ENCODE measurements at places on chromosomes 3 and 15.

- no peak for DNase-seq
These were observed 98.2 kb upstream of the NR2E3 start for GRCh38 chr15:71712182-71712581.

DNA sequence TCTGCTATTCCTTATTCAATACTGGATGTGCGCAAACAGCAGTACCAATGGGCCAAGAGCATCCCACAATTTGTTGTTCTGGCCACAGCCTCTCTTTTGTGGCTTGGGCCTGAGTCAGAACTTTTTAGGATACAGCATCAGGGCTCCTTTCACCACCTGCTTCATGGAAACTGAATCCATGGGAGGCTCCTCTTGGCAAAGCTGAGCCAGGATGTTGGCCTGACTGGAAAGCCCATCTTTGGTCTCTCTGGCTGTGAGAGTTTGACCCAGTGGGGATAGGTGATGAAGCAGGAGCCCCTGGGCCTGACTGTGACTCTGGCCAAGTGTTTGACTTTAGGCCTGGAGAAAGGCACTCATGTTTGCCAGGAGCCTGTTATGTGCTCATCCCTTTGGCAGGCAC is 27.6 kb downstream of the IL16 start:
- DNase-seq = no peak

DNA sequence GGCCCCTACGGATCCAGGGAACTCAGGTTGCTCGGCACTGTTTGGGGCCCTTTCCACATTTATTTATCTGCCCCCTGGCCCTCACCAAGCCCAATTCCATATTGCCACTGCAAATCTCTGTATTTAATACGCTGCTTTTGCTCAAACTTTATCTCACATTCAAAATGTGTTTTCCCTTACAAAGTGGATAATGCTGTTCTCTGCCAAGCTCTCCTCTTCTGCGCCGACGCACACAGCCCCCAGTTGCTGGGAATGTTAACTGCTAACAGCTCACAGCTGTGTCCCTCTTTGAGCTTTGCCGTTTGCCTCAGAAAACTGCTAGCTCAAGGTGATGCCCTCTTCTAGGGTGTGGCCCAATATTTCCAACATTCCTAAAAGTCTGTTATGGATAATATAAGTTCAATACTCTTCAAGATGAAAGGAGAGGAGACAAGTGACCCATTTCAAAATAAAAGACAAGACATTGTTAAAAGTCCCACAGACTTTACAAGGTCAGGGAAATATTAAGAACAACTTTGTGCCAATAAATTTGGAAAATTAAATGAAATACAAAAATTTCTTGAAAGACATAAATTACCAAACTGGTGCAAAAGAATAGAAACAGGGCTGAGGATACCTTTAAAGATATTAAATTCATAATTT is 12.6 kb upstream of the FBN1 start:
- DNase-seq = no peak

DNA sequence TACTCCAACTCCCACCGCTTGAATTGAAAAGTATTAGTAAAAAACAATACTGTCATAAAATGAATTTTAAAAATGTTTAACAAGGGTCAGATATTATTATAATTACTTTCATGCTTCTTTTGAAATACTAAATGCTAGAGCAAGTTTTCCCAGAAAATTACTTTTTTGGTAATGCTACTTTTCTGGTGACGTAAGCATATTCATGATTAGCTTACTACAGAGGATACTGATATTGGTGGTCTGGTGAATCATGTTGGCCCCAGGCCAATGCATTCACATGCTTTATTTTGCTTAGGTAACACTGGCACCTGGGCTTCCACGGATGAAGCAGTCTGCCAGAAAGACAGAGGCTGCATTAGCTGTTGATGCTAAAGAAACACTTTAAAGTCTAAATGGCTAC is 12.4 kb downstream of the SPATA16 start:
- no peak for DNase-seq

DNA sequence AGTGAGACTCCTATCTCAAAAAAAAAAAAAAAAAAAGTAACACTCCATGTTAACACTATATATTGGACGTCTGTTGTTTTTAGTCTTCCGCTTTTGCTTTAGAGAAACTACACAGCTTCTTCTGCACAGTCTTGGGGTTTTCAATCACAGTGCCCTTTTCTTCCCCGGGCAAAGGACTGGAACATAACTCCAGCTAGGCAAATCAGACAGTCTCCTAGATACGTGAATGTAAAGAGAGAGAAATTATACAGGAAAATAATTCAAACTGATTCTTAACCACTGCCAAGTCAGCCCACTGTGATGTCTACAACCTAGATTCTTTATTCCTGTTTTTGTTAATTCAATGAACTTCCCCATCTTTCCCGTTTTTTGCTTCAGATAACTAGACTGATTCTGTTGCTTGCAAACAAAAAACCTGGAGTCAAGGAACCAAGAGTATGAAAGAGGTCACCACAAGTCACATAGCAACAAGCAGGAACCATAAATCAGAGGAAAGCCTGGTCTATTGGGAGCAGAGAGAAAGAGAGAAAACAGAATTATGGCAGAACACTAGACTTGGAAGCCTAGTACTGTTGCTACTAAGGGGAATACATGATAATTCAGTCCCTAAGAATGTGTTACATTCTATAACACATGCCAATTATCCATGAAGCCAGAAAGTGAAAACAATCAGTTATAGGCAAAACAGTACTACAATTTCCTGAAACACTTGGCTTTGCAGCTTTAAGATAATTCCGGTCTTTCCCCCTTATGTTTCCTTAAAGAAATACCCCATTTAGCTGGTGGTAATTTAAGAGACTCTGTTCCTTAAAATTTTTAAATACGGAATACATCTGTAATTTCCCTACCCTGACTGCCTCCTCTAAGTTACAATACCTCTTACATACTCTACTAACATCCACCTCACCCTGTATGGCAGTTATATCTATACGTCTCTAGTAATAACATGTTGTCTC is 63.1 kb downstream of the TBL1XR1 start:
- DNase-seq = no peak

GRCh38 chr3:194380326-194380725 is 10.8 kb upstream of the LRRC15 start:
- no peak for DNase-seq

DNA sequence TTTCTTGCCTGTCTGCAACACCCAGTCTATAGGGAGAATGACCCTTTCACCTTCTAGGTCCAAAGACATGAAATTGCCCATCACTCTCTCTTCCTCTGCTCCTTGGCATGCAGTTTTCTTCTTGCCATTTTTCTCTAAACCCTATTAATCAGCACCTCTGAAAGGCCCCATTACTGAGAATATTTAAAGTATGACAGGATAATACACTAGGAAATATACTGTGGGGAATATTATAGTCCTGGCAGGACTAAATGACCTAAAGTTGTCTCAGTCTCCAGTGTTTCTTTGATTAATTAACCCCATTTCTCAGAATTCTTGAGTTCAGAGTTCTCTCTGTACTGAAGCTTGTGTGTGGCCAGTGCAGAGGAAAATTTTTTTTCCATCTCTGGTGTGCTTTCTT is 730.7 kb downstream of the AGBL1 start:
- no peak for DNase-seq

DNA sequence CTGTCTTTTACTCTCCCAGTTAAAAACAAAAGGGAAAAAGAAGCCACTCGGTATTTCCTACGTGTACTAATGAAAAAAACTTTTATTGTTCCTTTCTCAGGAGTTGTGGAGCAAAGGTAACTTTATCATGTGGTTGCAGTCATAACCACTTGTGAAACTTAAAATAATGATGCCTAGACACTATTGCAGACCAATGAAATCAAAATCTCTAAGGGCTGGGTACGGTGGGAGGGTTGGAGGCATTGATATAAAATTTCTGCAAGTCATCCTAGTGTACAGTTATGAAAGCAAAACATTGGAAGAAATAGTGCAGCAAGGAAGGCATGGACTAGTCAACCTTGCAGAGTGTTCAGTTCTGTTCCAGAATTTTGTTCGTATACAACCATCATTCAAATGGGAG is 808.8 kb downstream of the TUSC7 start:
- DNase-seq = no peak

DNA sequence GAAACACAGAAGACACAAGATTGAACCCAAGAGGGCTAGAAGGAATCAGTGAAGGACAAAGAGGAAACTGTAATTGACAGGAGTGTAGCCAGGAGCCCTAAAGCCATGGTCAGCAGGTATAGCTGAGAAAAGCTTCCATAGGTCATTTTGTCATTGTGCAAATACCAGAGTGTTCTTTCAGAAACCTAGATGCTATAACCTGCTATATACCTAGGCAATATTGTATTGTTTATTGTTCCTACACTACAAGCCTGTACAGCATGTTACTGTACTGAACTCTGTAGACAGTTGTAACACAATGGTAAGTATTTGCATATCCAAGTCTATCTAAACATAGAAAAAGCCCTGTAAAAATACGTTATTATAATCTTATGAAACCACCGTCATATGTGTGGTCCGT is 119.3 kb upstream of the LRRFIP2 start:
- DNase-seq = no peak

DNA sequence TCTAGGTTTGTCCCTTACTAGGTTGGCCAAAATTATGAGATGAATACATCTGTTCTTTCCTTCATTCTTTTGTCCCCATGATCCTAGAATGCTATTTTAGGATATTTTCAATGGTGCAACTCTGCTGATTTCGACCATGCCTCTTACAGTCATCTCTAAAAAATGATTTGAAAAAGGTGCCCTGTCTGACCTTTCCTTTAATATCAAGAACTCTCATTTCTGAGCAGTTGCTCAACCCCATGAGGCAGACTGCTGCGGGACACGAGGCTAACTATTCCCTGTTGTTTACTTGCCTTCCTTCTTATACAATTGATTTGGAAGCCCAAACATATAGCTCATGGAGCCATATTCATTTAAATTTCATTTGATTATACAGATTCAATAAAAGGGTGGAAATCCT is 14.6 kb downstream of the PLSCR2 start:
- no peak for DNase-seq

- no peak for DNase-seq
These were observed 436.3 kb upstream of the CBLB start for GRCh38 chr3:106305127-106305526.

GRCh38 chr3:25633919-25634318 is 30.8 kb downstream of the TOP2B start:
- no peak for DNase-seq

DNA sequence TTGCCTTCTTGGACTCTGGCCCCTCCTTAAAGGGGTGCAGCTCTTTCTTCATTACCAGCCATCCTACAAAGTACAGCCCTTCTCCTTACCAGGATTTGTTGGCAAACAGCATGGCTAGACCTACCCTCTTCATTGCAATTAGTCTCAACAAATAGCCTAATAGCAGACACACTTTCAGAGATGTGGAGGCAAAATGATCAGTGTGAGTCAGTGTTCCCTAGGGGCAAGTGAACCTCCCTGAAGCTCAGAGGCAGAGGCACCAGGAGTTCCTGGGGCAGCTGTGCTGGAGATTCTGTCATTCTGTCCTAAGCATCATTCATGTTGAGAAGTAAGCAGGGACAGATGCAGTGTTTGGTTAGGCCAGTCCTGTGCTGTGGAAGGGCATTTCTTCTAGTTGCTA is 14.6 kb upstream of the MECOM start:
- DNase-seq = no peak

Data from activated CD8-positive, alpha-beta memory T cell treated with anti-CD3 and anti-CD28 coated beads for 4 hours (primary cell).